Activated T-cell treated with anti-CD3 and anti-CD28 coated beads, Interleukin-2, amount 50 U/mL, for 1 hour (primary cell): ENCODE measurements at places on chromosomes 7 and 10.
A peak's percentile ranks its signal among the peaks of the same experiment; 100 is the strongest.

- no peak for DNase-seq
Measured at GRCh38 chr7:16204953-16205352, 216.4 kb downstream of the CRPPA start.

DNA sequence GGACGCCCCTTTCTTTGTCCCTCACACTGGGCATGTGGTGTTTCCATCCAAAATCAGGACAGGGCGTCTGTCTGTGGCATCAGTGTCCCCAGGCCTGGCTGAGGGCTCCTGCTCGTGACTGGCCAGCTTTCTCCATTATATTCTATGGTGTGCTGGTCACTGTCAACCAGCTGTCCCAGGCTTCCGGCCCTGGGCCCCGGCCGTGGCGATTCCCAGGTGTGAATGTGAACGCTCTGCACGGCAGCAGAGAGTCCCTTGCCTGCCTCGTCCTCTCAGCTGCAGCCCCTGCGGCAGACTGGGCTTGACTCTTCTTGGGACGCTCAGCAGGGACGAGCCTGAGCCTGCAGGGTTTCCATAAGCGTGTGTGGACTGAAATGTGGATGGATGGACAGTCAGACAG, 5.9 kb upstream of the UTF1 start:
- no peak for DNase-seq

DNA sequence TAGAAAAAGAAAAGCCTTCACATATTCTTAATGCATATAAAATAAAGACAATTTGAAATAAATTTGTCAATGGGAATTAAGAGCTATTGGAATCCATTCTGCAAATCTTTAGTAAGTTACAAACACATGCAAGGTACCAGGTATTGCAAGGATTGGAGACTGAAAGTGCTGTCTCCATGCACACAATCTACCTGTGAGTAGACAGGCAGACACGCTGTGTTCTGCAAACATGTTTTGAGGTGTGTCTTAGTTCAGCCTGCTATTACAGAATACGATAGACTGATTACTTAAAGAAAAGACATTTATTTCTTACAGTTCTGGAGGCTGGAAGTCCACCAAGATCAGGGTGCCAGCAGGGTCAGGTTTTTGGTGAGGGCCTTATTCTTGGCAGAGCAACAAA, 10.0 kb downstream of the NMT2 start:
- DNase-seq = no peak

DNA sequence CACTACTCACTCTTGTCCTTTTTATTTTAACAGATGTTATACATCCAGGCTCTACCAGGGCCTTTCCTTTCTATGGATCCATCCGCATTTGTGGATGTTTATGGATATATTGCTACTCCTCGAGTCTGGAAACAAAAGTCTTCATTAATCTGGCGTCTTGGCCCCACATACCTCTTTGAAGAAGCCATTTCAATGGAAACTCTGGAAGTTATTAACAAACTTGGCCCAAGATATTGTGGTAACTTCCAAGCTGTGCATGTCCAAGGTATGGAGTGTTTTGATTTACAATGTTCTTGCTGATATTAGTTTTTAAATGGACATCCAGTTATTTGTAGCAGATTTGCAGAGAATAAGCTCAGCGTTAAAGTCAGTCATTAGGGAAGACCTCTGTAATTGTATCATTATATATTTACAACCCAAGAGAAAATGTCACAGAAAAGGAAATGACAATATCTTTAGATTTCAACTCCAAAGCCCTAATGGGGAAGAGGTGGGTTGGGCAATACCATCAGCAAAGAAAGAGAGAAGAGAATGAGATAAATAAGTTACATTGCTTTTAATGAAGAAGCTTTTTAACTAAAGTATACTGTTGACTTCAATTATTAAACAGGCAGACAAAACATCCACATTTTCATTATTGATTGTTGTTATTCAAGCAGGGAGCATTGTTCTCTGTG, 102.1 kb downstream of the WDFY4 start:
- DNase-seq = no peak

- DNase-seq = no peak
Measured at GRCh38 chr7:37558320-37559096, 109.8 kb upstream of the ELMO1 start.

DNA sequence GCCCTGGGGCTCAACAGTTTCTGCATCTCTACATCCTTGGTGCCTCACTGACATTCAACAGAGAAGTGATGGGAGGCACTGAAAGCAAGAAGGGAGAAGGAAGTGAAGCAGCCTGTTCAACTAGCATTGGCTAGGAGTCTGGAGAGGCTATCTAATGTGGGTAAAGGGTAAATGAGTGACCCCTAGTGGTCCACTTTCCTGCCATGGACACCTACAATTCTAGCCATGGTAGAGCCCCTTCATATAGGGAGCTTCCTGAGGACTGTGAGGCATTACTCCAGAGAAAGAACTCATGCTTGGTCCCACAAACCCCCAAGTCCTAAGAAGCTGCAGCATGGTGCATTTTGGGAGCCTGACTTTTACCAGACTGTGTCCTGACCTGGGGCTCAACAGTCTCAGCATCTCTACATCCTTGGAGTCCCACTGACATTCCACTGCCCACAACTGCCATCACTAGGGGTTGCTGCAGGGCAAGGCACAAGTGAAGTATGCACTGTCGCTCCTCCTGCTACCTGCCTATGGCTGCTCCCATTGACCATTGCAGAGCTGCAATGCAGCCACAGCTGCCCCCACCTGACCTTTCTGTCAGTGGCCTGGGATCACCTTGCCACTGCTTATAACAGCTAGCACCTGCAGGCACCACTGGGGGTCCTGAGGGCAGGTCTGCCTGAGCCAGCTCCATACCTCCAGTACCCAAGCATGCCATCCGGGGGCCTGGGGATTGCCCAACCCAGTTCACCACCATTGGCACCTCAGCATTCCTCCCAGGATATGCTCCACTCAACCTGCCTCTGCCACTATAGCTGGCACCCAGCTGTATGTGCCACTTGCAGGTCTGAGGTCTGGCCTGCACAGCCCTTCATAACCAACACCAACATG, 44.1 kb upstream of the CDK6 start:
- DNase-seq = no peak

DNA sequence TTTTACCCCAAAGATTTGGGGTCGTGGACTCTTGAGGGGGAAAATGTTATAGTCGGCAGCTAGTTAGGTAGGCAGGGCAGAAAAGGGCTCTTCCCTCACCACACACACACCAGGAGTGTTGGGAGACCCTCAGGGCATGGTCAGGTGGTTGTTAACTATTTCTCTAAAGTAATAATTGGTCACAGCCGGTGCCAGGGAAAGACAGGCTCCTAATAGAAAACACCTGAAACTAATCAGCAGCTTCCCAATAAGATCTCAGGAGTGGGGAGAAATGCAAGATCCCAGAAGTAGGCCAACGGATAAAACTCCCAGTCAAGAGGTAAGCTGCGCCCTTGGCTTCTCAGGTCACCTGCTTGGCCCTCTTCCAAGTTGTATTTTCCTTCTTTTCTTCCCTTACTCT, 213.1 kb downstream of the PHTF2 start:
- DNase-seq = no peak

- DNase-seq = peak; percentile 63
Measured at GRCh38 chr10:112949875-112950507, at the start of gene TCF7L2. Gene TCF7L2, plus strand, starts transcription at chr10:112950247. Its CDS starts 510 bp downstream, at chr10:112950757.

- DNase-seq = peak; percentile 33
Measured at GRCh38 chr7:23470330-23471105, at the start of gene IGF2BP3. Gene IGF2BP3, minus strand, starts transcription at chr7:23470491. Its CDS starts 381 bp downstream, at chr7:23470110.

DNA sequence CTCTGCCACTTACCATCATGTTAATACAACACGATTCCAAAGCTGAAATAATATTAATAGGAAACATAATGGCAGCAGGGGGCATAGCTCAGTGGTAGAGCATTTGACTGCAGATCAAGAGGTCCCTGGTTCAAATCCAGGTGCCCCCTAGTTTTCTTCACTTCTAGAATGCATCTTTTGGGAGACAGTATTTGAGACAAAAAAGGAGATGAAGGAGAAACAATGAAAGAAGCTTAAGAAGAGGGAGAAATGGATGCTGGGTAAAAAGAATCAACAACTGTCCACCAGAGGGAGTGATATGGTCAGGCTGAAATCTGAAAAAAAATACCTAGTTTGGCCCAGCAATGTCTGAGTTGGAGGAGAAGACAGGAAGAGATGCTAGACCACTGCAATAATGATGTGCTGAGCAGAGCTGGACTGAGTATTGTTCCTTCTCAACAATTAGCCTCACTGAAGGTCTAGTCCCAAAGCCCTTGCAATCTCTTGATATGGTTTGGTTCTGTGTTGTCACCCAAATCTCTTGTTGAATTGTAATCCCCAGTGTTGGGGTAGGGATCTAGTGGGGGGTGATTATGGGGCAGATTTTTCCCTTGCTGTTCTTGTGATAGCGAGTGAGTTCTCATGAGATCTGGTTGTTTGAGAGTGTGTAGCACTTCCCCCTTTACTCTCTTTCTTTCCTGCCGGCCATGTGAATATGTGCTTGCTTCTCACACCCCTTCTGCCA, 48.3 kb downstream of the ZNF783 start:
- DNase-seq = no peak

DNA sequence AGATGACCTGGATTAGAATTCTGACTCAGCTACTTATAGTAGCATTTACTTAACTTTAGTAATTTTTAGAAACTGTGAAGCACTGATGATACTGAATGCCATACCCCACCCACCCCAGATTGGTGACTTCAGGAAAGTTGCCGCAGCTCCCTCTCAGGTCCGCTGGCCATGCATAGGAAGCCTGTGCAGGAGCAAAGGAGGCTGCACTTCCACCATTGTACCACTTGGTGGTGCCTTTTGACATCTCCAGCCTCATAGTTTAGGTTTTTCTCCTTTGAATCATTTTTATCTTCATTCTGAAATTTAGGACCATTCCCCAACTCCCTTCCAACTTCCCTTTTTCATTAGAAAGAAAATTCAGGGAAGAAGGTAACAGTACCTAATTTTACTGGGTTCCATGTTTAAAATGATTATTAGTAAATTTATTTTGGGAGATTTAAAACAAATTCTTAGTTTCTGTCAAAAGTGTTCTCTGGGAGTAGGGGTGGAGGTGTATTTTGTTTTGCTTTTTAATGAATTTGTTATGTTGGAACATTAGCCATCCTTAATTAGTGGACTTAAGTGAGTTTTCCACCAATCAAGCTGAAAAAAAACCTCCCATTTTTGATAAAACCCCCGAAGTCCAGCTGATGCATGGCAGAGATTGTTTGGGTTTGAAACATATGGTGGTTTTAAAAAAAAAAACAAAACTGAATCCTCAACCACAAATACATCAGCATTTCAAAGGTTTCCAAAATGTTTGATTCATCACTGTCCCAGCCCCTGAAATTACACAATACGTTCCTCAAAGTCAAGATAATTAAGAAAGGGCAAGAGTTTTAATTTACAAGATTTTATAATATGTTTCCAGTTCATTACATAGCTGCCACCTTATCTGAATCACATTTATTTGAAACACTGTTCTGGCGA, 109.6 kb downstream of the WNT2 start:
- DNase-seq = peak; percentile 38

DNA sequence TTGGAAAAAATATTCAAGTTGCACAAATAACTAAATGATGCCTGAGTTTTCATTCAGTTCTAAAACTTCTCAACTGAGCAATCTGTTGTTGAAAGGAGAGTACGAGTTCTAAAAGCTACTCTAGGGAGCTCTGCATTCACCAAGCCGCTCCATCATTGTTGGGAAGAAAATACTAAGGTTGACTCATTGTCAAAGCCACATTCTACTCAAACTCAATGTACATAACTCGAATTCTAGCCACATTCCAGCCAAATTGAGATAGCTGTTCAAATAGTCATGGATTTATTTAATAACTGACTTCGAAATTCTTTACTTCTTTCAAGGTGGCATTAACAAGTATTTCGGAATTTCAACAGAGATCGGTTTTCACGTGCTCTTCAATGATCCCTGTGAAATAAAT, 63.4 kb downstream of the KIAA1217 start:
- DNase-seq = no peak

GRCh38 chr7:72406820-72407403, 5.2 kb downstream of the CALN1 start:
- DNase-seq = no peak

GRCh38 chr10:52623761-52624160, 148.8 kb downstream of the MBL2 start:
- no peak for DNase-seq

DNA sequence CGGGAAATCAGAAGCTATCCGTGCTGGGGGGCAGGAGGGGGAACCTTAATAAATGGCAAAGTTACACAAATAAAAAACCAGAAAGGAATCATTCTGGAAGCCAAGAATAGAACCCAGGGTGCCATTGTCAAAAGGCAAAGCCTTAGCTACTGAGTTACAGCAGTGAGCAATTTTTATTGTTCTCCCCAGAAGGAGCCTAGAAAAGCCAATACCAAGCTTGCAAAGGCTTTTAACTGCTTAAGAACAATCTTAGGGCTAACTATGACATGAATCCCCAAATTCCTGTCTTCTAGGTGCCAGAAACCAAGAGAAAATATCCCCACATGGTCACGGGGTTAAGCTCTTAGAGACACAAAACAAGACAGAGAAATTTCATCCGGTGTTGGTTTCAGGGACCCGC, 482.7 kb downstream of the CCSER2 start:
- no peak for DNase-seq

DNA sequence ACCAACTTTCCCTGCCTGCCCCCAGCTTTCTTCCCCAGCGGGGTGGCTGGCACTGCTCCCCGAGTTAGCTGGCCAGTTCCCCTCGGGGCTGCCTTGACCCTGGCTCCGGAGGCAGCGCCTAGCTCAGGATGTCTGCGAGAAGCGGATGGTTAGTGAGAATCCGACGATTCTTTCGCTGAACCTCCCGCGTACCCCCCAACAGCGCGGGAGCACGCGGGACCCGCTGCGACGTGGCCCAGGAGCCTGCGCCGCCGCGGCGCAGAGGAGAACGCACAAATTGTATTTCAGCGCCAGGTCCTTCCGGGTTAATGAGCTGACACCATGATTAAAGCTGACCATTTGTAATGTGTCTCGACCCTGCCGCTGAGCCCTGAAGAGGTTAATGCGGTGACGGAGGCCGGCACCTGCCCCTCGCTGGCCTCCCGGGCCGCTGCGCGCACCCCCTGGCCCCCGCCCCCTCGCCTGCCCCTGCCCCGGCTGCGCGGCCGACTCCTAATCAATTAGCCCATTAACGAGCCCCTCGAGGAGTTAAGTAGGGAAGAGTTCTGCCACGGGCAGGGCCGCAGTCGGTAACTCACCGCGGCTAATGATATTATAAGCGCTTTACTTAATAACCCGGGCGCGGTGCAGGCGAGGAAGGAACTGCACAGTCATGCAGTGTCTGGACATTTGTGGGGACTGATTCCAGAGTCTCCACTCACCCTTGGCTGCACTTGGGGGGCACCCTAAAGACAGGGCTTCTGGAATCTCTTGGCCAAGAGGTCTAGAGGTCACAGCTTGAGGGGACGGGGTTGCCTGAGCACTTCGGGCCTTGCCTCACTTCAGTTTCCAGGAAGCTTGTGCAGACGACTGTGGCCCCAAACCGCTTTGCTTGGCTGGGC, 1.7 kb upstream of the HMX2 start:
- DNase-seq = no peak
